ENCODE measurements at places on chromosomes 3 and 15. TPM values are rescaled to one million over a fixed set of nuclear protein-coding genes. Genes with fewer than 3 reads are reported as not detected.

- no peak overlapping the region for H3K4me3 ChIP-seq
- DNase-seq = no peak
- no peaks in the 10 kb centered on the region for H3K4me1 ChIP-seq
- no peaks in the 10 kb centered on the region for H3K27me3 ChIP-seq
- H3K27ac ChIP-seq = no peak overlapping the region
- H3K36me3 ChIP-seq = no peaks in the 10 kb centered on the region
Observed at GRCh38 chr15:33396475-33396874, 85.7 kb downstream of the RYR3 start.

Gene ITIH1
- 14.1 TPM for total RNA-seq

Gene GABRR3
- total RNA-seq = not detected

Gene SV2B
- 19.9 TPM for total RNA-seq

Gene MORC1
- total RNA-seq = not detected

- peaks cover 6% of the 10 kb centered on the region for H3K27me3 ChIP-seq
- DNase-seq = no peak
- peaks cover 1% of the 10 kb centered on the region for H3K36me3 ChIP-seq
Observed at GRCh38 chr3:58521917-58522631, 14.9 kb downstream of the ACOX2 start.

Gene THRB
- total RNA-seq = 28.4 TPM

GRCh38 chr3:122456074-122456473 lies 40.2 kb upstream of the WDR5B start:
- H3K27ac ChIP-seq = no peak overlapping the region
- DNase-seq = no peak
- no peak overlapping the region for H3K4me3 ChIP-seq
- H3K36me3 ChIP-seq = peaks cover 26% of the 10 kb centered on the region
- peaks cover 14% of the 10 kb centered on the region for H3K4me1 ChIP-seq
- no peaks in the 10 kb centered on the region for H3K27me3 ChIP-seq

DNA sequence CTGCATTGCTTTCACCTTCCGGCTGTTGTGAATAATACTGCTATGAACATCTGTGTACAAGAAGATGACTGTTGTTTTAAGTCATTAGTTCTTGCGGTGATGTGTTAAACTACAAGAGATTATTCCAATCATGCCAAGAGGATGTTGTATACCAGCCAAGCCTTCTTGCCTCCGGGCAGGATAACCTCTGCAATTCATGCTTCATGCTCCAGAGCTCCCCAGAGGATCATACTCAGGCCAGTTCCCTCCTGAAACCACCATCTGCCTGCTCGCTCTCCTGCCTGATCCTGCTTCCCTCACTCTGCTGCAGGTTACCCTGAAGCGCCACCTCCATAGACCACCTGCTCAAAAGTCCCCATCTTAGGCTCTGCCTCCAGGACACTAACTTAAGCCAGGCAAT lies 187.1 kb upstream of the PROK2 start:
- no peak overlapping the region for H3K27ac ChIP-seq
- no peaks in the 10 kb centered on the region for H3K4me1 ChIP-seq
- no peak overlapping the region for H3K4me3 ChIP-seq
- no peak for DNase-seq
- H3K36me3 ChIP-seq = no peaks in the 10 kb centered on the region

- no peaks in the 10 kb centered on the region for H3K27me3 ChIP-seq
- H3K4me1 ChIP-seq = no peaks in the 10 kb centered on the region
- peaks cover 27% of the 10 kb centered on the region for H3K36me3 ChIP-seq
- no peak for DNase-seq
- no peak overlapping the region for H3K27ac ChIP-seq
- no peak overlapping the region for H3K4me3 ChIP-seq
Observed at GRCh38 chr3:33544126-33544525, 103.9 kb upstream of the UBP1 start.

DNA sequence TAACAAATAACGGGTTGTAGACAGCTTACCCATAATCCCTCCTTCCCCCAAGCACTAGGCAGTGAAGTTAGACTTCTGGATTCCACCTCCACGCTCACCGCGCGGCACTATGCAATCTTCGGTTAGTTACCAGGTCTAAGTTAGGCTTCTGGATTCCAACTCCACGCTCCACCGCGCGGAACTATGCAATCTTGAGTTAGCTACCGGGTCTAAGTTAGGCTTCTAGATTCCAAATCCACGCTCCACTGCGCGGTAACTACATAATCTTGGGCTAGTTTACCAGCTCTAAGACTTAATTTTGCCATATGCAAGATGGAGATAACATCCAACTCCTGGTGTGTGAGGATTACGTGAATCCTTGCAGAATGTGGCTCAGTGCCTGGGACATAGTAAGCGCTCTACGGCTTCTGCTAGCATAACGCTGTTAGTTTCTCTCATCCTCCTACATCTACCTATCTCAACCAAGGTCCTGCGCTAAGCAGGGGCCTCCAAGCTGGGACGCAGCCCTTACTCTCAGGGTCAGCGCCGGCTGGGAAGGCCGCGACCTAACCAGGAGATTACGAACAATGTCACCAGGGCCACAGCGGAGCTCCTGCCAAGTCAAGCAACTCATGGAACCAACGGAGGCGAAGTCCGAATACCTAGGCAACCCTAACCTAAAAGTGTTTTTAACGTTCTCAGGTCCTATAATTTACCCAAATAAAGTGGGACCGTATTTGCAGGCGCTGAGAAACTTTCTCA lies 497 bp upstream of the RPLP1 start:
- H3K27ac ChIP-seq = peak overlapping the region; percentile 97
- H3K4me3 ChIP-seq = peak overlapping the region; percentile 95
- no peaks in the 10 kb centered on the region for H3K27me3 ChIP-seq
- DNase-seq = no peak

Gene CLSTN2
- total RNA-seq = 2.8 TPM

Data from progenitor cell of endocrine pancreas (in vitro differentiated cells).